ENCODE measurements at places on chromosomes 1 and 21. TPM values are rescaled to one million over a fixed set of nuclear protein-coding genes. Genes with fewer than 3 reads are reported as not detected.

HES3 gene
- total RNA-seq, result not detected

GRCh38 chr1:7886405-7886745 is 33.5 kb upstream of the UTS2 start:
- no peak for DNase-seq

FAM110D gene
- total RNA-seq, result 4.2 TPM

FHAD1 gene
- not detected for total RNA-seq

DNA sequence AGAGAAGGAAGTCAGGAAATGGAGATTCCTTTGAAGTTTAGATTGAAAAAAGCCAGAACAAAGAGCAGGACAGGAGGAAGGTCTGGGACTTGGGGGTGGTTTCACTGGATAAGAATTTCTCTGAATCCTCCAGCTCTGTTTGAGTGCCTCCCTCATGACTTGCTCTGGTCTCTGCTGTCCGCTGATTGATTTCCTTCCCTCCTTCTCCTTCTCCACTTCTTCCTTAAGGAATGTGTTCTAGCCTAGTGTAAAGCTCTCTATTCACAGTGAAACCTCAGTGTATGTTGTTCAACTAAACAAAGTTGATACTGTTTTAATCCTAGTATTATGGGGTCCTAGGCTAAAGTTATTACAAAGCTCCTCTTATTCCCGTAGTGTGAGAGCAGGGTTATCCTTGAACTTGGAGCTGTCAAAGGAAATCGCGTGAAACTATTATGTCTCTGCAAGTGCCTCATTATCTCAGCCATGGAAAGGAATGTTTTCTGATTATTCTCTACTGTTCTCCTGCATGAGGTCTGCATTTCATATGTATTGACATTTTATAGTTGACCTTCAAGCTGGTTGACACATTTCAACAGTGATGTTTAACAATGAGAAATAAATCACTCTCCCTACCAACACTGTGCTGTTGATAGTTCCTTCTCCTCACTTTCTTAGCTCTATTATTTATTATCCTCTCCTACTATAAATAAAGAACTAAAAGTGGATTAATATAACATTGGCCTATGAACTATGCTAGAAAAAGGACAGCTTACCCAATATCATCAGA is 82.7 kb upstream of the KCTD3 start:
- DNase-seq, result no peak

CFHR4 gene
- not detected for total RNA-seq

GRCh38 chr1:212212906-212213305 is 72.3 kb upstream of the PPP2R5A start:
- DNase-seq, result no peak

GRCh38 chr1:172642970-172643369 is 15.9 kb upstream of the FASLG start:
- DNase-seq, result no peak

IL10 gene
- 2.7 TPM for total RNA-seq

GRCh38 chr1:18302788-18303413 is 177.8 kb upstream of the KLHDC7A start:
- DNase-seq, result no peak

- no peak for DNase-seq
These were observed 156.8 kb upstream of the KCND3 start for GRCh38 chr1:112146201-112146715.

- no peak for DNase-seq
These were observed 72.1 kb downstream of the PRDM16 start for GRCh38 chr1:3141129-3141528.

DUSP10 gene
- 4.7 TPM for total RNA-seq

KCNE2 gene
- not detected for total RNA-seq

DNA sequence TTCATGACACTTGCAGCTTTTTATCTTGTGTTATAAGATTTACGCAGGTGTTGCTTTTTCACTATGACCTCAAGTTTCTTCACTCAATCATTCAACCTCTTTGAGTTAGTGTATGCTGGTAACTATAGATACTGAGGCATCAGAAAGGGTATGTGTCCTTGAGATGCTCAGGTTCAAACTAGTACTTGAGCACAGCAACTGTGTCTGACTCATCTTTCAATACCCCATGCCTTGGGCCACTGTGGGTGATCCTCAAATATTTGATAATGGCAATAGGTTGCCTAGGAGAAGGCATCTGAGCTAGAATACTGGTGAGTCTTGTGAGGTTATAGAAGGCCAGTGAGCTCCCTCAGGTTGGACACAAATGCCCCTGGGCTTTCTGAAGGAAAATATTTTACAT is 88.1 kb upstream of the SPATA6 start:
- no peak for DNase-seq

PCAT6 gene
- total RNA-seq, result not detected

DNA sequence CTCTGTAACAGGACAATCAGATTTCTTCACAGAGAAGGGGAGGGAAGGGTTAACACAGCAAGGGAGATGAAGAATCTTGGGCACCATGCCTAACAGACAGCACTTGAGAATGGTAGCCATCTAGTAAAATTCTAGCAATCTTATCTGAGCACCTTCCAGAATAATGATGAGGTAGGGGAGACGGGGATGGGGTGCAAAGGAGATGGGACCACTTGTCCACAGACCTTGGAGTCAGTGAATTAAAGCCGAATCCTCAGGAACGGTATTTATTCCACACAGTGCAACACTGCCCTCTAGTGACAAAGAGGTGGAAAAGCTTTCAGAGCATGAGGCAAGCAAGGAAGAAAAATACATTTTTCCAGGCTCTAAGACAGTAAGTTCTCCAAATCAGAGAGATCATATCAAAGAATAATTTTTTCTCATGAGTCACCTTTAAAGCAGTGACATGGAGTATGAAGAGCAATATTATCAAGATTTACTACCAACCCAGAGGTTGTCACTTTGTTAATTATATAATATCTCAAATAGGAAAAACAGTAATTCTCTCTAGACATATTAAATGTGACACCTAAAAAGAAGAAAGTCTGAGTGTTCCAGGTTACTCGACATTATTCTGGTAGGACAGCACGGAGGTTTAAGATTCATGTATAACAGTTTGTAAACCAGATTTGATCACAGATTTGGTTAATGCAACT is 43.3 kb upstream of the LPAR3 start:
- no peak for DNase-seq

CYP4A11 gene
- not detected for total RNA-seq

- no peak for DNase-seq
These were observed 131.2 kb upstream of the FAM78B start for GRCh38 chr1:166297993-166298392.

- DNase-seq, result no peak
These were observed 16.6 kb downstream of the SAMD11 start for GRCh38 chr1:940107-941014.

- DNase-seq, result no peak
These were observed 180.9 kb downstream of the PTGER3 start for GRCh38 chr1:70866542-70867264.

KRTAP22-2 gene
- not detected for total RNA-seq

DNA sequence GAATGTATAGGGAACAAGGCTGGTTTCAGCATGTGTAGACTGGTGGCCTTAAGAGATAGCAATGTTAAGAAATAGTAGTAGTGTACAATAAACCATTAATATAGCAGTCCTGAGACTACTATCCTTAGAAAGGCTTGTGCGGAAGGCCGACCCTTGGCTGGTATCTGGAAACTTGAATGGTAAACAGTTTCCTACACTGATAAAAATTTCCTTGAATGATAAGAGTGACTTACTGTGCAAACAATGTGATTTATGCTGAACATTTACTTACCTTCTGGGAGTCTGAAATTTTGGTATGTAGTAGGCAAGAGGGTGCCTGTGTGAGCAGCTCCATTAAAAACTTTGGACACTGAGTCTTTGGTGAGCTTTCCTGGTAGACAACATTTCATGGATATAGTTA is 44.7 kb downstream of the MAST2 start:
- no peak for DNase-seq

GRCh38 chr1:25922971-25923552 is 16.8 kb upstream of the STMN1 start:
- DNase-seq, result no peak

- DNase-seq, result no peak
These were observed 9.2 kb downstream of the C1orf159 start for GRCh38 chr1:1106510-1107221.

DNA sequence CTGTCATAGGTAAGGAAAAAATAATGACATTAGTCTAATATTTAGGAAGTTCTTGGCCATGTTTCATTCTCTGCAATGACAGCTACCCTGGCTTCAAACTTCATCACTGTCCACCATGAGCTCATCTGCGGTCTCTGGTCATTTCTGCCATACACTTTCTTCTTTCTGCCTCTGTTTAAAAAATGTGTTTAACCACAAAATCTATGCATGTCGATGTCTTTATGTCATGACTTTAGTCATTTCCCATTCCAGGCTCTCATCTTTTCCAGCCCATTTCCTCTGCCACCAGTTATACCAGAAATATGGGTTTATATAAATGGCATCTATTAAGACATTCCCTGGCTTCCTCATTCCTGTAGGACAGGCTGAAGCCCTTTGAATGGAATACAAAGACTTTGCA is 68.5 kb upstream of the DUSP10 start:
- DNase-seq, result no peak

DNA sequence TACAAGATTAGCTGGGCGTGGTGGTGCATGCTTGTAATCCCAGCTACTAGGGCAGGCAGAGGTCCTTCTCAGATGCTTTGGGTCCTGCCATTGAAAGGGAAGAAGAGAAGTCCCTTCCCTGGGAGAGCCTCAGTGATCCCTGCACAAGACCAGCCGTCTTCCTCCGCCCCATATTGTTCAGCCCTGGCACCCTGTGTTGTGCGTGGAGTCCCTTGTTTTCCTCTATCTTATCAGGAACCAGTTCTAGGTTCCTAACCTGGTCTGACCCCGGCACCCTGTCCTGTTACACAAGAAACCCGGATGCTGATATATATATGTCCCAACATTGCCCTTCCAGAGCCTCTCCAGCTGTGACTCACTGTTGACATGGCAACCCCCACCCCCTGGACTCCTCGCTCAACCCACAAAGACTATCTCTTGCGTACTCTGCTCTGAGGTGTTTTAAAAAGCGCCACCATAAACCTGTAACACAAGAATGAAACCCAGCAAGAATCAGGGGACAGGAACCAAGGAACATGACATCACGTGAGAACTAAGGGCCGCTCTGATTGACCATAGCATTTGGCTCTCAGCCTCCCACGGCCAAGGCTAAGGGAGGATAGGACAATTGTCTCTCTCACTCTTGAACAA is 4.8 kb downstream of the MX2 start:
- no peak for DNase-seq

MYBPHL gene
- not detected for total RNA-seq

DNA sequence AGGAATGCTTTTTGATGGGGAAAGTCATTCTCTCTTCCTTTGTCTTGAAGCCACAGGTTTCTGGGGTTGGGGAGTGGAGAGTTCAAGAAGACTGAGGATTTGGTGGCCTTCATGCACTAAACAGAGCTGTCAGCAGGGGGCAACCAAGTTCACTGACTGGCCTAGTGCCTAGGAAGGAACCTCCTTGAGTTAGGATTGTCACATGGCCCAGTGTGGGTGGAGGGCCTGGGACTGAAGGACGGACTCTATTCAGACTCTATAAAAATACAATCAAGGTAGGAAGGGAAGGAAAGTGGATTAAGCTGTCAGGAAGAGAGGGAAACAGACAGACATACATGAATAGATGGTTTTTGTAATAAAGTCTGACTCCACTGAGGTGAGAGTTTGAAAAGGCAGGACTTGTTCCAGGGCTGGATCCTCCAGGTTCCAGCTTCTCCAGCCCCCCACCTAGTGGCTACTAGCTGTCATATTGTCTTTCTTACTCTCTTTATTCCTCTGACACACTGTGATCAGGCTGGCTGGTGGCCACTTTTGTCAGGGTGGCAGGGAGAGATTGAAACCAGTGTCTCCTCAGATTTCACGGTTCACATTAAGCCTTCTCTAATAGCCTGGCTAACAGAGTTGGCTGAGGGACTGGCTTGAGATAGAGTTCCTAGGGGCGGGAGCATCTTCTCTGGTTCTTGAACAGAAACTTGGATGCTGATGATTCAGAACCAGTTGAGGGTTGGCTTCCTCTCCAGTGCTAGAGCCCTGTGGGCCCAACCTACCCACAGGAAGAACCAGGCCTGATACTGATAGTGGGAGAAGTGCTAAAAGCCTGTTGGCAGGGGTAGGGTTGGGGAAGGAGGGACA is 4.1 kb upstream of the SH3BGRL3 start:
- no peak for DNase-seq

CAMK1G gene
- not detected for total RNA-seq

DNA sequence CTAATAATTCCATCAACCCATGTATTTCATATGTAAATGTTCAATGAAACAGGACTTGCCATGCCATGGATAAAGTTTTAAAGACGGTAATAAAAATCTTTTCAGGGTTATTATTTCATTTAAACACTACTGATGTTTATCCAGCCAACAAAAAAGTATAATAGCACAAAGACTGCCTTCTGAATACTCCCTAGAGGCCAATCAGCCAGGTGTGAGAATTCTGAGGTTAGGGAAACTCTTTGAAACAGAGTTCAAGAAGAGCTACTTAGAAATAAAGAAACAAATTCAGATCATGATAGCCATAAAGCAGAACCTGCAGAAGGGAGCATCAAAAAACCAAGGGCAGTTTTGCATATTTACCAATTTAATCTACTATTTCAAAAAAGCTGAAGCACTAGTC is 48.7 kb downstream of the AKT3 start:
- DNase-seq, result no peak

DNA sequence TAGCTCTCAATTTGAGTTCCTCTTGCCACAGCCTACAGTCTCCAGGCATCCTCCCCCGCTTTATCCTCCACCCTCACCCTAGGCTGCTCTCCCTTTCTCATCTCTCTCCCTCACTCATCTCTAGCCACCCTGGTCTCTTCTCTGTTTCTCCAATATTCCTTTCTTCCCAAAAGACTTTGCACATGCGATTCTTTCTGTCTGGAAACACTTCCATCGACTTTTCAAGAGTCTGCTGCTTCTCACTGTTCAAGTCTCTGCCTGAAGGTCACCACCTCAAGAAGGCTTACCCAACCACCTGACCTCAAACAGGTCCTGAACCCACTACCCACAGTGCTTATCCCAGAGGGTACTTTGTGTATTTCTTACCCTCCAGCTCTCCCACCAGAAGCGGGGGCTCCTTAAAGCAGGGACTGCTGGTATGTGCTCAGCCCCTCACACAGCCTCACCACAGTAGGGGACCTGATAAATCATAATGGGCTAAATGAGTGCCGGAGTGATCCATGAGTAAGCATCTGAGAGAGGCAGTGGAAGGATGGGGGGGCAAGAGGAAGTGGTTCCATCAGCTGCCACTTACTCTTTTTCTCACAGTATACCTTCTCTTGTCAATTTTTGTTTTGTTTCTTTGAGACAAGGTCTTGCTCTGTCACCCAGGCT is 14.3 kb upstream of the KRTAP19-8 start:
- no peak for DNase-seq

GRCh38 chr1:158028969-158029368 is 35.5 kb downstream of the KIRREL1 start:
- DNase-seq, result no peak
